ENCODE measurements at places on chromosomes 13 and 19.

DNA sequence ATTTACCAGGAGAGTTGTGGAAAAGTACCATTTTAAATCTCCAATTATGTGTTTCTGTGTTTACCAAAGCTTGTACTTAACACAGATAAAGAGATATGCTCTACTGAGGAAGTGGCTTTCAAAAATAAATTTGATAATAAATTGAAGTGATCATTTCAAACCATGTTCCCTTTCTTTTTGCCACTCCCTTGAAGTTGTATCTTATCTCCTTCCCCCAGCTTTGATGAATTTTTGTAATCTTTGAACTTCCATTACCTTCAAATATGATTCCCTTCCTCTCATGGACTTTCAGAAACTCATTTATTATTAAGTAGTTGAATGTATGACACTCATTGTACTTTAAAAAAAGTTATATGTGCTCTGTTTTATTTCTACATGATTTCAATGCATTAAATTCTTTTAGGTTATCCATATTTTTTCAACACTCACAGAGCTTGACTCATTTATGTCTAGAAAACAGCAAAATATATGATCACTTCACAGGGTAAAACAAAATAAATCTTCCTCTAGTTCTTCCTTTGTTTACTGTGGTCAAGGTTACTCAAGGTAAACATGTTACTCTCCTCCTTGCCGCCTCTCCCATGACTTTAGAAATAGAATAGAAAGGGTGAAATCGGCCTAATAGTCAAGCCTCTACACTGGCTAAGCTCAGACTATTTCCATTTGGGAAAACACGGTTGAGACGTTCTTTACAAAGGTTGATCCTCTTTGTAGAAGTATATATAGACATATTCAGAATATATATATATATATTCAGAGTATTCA lies 251.2 kb upstream of the SPRY2 start:
- no peak for DNase-seq

- DNase-seq, result no peak
Observed at GRCh38 chr13:30371649-30372265, 50.5 kb upstream of the UBE2L5 start.

GRCh38 chr19:2275588-2276428 lies 6.2 kb downstream of the PEAK3 start:
- DNase-seq, result no peak

- DNase-seq, result no peak
Observed at GRCh38 chr13:48155848-48156247, 60.9 kb upstream of the MED4 start.

DNA sequence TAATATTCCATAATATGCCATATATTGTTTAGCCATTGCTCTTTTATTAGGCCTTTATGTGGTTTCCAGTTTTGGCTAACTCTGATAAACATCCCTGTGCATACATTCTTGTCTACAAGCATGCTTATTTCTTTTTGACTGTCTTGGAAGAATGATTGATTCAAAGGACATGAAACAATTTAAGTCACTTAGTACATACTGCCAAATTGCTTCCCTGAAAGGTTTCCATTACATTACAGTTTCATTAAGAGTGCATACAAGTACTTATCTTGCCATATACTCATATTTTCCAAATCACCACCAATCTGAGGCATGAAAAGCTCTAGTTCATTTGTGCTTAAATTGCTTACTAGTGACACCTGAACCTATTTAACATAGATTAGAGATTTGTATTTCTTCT lies 113.9 kb downstream of the OXGR1 start:
- no peak for DNase-seq
